AG09309 (cell line): ENCODE measurements at places on chromosomes 16 and 17.

DNA sequence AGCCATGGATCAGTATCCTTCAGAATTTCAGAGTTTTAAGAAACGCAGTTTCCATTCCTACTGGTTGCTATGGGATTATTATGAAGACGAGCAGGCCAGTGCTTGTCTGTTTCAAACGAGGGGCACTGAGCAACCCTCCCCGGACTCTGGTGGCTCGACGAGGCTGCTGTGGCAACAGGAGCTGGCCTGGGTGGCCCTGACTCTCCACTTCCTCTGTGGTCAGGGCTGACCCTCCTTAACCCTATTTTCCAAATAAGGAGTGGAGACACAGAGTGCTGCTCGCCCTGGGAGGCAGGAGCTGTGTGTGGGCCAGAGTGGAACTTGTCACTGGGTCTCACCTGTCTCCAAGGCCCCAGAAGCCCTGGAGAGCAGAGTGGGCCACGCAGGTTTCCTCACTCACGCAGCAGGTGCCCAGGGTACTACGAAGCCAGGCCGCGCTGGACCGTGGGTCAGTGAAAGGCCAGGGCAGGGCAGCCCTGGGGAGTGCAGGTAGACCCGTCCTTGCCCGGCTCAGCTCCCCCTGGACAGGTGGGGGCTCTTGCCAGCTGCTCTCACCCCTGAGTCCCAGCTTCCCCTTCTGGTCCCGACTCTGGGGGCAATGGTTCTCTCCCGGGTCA is 3.3 kb downstream of the GALNS start:
- DNase-seq = no peak

GRCh38 chr17:30413109-30413508 is 34.4 kb downstream of the CPD start:
- no peak for DNase-seq

GRCh38 chr17:11515901-11516300 is 82.4 kb upstream of the DNAH9 start:
- no peak for DNase-seq

DNA sequence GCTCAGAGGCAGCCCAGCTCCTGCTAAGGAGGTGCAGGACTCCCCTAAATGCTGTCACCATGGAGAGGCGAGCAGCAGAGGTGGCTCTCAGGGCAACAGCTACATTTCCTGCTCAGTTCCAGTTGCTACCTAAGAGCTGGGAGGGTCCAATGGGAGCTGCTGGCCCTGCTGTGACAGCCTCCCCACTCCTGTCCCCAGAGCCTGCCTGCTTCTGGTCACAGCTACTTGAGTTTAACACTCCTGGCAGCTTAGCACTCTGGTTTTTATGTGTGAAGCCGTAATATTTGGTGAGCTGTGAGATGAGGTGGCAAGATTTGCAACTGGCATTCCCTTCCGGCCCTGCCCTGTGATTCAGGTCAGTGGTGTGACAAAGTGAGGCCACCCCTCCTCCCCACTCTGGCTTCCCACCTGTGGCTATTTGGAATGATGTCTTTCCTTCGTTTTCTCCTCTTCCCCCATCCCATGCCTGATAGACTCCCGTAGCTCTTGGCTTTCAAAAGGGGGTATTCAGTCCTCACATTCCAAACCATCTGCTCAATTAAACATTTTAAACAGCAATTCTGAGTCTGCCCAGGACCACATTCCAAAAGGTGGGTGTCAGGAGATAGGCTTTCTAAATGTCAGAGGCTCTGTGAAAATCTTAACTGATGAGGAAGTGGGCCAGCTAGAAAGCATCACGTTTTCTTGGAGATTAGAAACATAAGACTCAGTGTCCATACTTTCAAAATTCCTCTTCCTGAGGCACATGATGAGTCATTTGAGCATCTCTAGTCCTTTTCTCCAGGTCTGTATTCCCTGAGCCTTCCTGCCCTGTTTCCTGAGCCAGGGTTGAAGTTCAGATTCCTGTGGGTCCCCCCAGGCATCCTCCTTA is 42.6 kb upstream of the SKAP1 start:
- no peak for DNase-seq

- no peak for DNase-seq
These were observed 9.2 kb downstream of the HERPUD1 start for GRCh38 chr16:56941092-56941491.

GRCh38 chr17:78253946-78254672 is 22.7 kb downstream of the TMEM235 start:
- no peak for DNase-seq

DNA sequence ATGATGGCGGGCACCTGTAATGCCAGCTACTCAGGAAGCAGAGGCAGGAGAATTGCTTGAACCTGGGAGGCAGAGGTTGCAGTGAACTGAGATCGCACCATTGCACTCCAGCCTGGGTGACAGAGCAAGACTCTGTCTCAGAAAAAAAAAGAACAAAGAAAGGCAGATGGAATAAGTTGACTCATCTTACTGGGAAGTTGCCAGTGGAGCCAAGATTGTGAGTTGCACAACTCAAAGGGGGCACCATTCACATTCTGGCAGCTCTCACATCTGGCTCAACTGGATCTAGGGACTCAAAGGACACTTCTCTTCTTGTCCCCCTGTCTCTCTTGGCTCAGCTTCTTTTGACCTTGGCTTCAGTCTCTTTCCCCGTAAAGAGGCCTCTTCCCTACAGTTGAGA is 53.7 kb upstream of the ETV4 start:
- DNase-seq = peak; percentile 70

GRCh38 chr17:47763913-47764582 is 31.0 kb downstream of the TBX21 start:
- DNase-seq = no peak

GRCh38 chr16:82226327-82226726 is 56.3 kb upstream of the MPHOSPH6 start:
- no peak for DNase-seq

DNA sequence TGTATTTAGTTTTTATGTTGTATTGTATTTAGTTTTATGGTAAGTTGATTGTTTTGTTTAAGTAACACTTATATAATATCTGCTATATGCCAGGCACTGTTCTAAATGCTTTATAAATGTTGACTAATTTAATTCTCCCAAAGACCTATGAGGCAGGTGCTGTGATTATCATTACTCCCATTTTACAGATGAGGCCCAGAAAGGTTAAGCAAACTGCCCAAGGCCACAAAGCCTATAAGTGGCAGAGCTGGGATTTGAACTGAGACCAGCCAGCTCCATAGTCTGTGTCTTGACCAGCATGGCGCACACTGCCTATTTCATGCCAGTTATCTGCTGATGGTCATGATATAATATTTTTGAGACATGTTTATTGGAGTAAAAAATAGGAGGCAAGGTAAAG is 24.0 kb downstream of the IL21R start:
- DNase-seq = no peak

DNA sequence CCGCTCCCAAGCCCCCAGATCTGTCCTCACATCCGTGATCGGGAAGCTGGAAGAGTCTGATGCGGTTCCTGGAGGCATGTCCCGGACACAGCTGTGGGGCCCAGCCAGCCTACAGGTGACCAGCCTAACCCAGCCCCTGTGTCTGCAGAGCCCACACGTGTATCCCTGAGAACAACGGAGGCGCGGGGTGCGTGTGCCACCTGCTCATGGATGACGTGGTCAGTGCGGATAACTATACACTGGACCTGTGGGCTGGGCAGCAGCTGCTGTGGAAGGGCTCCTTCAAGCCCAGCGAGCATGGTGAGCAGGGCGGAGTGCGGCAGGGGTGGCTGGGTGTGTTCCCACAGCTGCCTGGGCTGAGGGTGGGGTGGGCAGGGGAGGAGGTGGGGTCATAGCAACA is 30.9 kb downstream of the IL4R start:
- DNase-seq = no peak

DNA sequence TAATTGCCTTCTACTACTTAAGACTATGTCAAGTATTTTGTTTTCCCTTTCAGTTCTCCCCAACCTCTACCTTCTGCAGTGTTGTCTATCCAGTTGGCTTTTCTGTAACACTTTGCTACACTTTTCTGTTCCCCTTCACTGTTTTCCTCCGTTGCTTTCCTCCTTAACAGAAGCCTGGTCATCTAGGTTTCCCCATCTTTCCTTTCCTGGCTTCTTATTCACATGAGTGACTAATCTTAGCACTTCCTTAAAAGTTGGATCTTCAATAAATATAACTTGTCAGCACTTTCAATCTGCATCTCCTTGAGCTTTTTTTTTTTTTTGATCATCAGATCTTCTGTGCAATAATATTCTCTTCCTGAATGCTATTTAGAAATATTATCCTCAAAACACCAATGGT is 2.8 kb upstream of the SLFN11 start:
- no peak for DNase-seq

GRCh38 chr17:43118679-43119615 is 6.2 kb downstream of the BRCA1 start:
- no peak for DNase-seq

- DNase-seq = peak; percentile 55
These were observed 100.1 kb upstream of the CHMP6 start for GRCh38 chr17:80891397-80892018.

DNA sequence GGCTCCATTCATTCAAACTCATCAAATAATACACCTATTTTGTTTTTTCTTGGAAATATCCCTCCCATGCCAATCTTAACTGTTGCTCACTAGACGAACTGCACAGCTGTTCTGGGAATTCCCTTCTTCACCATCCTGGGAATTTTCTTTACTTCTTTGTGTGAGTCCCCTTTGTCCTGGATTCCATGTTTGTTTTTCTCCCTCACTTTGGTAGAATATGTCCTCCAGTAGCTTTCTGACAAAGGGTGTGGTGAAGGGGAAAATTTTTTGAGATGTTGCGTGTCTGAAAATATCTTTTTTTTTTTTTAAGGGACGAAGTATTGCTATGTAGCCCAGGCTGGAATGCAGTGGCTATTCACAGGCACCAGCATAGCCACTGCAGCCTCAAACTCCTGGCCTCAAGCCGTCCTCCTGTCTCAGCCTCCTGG is 17.2 kb upstream of the UTP6 start:
- DNase-seq = no peak

- no peak for DNase-seq
These were observed 30.2 kb upstream of the ABCC3 start for GRCh38 chr17:50604513-50604912.

GRCh38 chr17:80327518-80327917 is 66.9 kb downstream of the RNF213 start:
- no peak for DNase-seq

DNA sequence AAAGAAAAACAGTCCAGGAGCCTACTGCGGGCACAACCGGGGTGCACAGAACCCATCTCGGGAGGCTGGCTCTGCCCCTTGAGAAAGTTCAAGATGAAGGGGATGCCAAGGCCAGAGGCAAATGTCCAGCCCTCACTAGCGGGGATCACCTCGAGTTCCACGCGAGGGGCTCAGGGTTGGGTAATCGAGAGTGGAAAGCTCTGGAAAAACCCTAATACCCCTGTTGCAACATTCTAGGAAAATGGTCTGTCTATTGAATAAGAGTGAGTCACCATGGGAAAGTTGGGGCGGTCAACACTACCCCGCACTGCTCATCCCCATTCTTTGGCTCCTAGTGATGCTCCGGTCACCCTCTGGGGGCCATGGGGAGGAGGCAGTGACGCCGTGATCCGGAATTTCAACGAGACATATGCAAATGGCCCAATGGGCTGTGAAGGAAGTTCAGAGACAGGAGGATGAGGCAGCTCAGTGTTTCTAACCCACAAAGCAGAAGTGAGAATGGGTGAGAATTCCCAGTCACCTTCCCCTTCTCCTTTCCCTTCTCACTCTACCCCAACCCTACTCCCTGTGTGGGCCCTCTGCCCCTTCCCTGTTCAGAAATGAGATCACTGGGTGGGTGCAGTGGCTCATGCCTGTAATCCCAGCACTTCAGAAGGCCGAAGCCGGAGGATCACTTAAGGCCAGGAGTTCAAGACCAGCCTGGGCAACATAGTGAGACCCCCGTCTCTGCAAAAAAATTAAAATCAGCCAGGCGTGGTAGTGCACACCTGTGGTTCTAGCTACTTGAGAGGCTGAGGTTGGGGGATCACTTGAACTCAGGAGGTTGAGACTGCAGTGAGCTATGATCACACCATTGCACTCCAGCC is 22.4 kb downstream of the SOCS3 start:
- no peak for DNase-seq

DNA sequence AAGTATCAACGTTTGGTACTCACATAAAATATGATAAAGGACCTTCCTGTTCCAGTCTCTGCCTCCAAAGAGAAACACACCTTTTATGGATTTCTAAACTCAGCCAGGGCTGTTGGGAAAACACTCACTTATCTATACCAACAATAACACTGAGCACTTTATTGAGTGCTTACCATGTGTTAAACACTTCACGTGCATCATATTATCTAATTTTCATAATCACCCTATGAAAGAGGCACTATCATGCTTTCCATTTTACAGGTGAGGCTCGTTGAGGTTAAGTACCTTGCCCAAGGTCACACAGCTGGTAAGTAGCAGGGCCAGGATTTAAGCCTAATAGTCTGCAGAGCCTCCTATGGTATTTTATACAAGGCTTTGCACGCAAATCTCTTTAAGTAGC is 251.5 kb upstream of the SOX9 start:
- DNase-seq = no peak

- DNase-seq = no peak
These were observed 1.7 kb upstream of the PGAP6 start for GRCh38 chr16:383326-384051.

DNA sequence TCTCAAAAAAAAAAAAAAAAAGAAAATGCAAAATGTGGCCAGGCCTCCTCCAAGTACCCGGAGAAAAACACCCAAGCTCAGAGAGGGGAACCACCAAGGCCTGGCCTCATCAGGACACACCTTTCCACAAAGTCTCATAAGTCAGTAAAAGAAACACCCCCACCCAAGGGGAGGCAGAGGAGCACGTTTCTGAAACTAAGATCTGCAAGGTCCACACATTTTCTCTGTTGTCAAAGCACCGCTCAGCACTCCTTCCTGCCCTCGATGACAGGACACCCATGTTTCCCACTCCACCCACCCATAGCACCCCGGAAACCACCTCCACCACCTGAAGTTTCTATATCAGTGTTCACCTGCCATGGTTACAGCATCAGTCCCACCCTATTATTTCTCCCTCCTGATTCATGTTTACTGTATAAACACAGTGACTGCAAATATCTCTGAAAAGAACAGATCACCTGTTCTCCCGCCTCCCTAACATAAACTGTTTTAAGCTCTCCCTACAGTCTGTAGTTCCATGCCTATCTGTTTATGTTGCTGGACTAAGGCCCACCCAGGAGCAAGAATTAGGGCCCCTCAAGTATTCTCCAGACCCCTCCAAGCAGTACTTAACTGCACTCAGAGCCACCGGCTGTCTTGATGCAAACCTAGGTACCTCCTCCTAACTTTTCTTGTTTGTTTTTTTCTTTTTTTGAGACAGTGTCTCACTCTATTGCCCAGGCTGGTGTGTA is 2.0 kb downstream of the CORO7 start:
- DNase-seq = no peak

GRCh38 chr16:55470533-55471371 is 8.2 kb upstream of the MMP2 start:
- peak; percentile 57 for DNase-seq
